ENCODE measurements at places on chromosomes 16 and 17.

DNA sequence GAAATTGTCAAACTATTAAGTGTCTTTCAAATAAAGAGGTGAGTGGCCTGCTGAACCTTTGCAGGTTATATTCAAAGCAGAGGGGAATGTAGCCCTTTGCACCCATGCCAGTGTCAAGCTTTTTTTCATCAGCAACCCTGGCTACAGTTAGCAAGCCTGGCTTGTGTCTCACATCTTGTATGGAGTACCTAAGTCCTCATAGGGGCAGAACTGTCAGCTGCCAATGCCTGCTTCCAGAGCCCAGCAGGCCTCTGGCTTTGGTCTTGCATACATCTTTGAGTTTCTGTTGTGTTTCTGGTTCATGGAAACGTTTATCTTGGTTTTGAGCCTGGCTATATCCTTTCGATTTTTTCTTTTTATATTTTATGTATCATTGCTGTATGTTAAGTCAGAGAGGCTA lies 26.8 kb downstream of the REXO5 start:
- DNase-seq, result no peak

DNA sequence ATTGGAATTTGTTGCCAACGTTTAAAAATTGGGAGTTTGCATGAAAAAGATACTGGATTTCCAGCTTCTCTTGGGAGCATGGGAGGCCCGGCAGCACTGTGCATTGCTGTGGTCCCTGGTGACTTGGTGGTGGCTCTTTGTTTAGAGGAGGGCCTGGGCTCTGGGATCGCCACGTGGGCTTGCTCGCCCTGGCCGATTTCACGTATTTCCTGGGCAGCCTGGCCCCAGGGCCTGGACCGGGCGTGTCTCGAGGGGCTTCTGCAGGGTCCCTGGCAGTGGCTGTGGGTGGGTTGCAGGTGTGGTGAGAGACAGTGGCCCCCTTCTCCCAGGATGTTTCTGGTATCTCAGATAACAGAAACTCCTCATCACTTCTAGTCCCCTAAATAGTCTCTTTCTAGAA lies 67.9 kb downstream of the ATP2C2 start:
- DNase-seq, result no peak

DNA sequence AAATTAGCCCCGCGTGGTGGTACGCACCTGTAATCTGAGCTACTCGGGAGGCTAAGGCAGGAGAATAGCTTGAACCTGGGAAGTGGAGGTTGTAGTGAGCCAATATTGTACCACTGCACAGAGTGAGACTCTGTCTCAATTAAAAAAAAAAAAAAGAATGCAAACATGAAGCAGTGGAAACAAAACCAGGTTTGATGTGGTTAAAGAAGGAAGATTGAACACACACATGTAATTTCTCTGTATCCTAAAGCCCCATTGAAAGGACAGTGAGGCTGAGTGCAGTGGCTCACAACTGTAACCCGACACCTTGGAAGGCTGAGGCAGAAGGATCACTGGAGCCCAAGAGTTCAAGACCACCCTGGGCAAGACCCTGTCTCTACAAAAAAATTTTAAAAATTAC lies 26.5 kb upstream of the SBK1 start:
- DNase-seq, result no peak

DNA sequence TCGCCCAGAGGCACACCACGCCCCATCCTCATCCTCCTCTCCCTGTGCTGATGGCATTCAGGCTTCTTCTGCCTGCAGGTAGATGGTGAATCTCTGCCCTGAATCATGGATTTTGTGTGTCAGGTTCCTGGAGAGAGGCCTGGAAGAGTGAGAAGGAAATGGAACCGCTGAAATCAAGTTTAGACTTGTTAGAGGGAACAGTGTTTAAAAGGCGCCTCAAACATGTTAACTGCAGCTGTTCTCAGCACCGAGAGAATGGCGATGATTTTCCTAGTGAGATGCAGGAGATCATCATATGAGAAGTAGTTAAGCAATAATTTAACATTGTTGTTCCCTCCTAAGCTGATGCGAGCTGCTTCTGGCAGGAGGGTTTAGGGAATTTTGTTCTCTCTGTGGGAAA lies 744.4 kb upstream of the EEF2KMT start:
- no peak for DNase-seq

DNA sequence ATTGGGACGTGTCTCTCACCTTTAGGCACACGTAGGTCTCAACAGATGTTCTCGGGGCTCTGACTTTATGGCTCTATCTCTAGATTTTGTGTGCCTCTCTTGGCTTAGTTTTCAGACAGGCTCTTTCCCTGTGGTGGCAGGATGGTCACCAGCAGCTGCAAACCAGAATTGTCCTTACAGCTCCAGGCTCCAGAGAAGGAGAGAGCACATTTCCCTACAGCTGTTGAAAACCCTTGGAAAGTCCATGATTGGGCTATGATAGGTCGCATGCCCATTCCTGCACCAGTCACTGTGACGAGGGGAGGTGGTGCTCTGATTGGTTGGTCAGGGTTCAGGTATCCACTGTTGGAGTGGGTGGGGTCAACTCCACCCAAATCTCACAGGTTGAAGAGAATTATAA lies 41.5 kb downstream of the SHISA9 start:
- no peak for DNase-seq

GRCh38 chr17:14428648-14429029 lies 127.8 kb downstream of the HS3ST3B1 start:
- no peak for DNase-seq

DNA sequence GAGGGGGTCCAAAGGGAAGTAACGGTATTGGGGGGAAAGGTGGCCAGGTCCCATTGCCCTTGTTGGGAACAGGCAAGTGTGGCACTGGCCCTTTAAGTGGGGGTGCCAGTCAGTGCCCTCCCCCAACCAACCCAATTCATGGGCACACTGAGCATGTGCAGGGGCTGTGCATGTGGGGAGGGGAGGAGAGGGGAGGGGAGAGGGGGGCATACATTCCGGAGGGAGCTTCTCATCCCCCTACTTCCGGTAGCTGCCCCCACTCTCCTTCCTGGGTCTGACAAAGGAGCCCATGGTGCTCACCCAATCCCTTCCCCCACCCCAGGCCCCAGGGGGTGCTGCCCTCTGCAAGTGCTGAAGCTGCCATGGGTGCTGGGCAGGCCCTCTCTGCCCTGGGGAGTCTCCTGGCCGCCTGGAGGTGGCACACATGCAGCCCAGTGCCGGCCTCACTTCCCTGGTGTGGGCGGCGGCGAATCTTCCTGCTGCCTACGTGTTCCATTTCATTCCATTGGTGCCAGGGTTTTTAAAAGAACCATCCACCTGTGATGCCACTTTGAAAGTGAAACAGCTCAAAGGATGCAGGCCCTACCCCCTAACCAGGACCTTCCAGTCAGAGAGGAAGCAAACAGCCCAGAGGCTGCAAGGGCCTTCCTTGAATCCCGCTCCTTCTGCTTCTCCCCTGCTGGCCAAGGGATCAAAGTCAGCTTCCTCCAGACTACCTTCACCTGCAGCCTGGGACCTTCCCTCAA lies 11.0 kb downstream of the HEXIM2 start:
- peak; percentile 62 for DNase-seq

- DNase-seq, result no peak
Measured at GRCh38 chr17:76926237-76926866, 58.1 kb downstream of the MGAT5B start.

- no peak for DNase-seq
Measured at GRCh38 chr17:81256616-81257015, 17.5 kb downstream of the NDUFAF8 start.

DNA sequence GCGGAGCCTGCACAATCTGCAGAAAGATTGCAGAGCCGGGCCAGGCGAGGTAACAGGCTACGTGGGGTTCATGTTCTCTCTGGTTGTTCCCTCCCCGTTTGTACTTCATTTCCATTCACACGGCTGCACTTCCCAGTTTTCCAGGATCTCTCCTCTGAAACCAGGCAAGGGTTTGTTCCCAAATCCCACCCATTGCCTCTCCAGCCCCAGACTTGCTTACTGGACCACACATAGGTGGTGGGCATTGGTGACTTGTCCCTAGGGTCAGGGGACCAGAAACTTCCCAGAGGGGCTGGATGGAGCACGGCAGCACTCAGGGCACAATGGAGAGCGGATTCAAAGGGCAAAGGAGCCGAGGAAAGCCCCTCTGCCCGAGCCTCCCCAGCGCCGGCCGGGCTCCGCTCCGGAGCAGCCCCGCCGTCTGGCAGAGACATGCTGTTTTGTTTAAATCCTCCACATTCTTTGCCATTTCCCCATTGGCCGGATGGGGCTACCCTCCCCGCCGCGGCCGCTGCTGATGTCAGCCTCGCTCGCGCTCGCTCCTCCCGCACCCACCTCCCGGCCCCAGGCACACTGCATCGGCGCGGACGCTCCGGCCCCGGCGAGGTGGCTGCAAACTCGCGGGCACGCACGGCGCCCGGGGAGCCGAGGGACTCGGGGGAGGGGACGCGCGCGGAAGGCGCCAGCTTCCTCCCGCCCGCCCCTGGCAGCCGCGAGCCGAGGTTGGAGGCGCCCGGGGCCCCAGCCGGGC lies at the start of gene PITPNC1:
Gene PITPNC1, plus strand, starts transcription at position 545 of the 751 bp plus-strand sequence.
- peak; percentile 94 for DNase-seq

- no peak for DNase-seq
Measured at GRCh38 chr17:57629470-57629869, 115.6 kb downstream of the CCDC182 start.

DNA sequence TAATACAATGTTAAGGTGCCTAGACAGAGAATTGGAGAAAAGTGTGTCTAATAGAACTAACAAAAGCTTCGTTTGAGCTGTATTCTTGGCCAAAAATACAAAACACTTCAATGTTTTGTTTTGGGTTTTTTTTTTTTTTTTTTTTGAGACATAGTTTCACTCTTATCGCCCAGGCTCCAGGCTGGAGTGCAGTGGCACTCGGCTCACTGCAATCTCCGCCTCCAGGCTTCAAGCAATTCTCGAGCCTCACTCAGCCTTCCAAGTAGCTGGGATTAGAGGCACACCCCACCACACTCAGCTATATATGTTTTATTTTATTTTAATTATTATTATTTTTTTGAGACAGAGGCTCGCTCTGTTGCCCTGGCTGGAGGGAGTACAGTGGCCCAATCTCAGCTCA lies 38.3 kb upstream of the CARMIL2 start:
- DNase-seq, result no peak

GRCh38 chr17:78022425-78022824 lies 63.9 kb downstream of the TNRC6C start:
- DNase-seq, result no peak

DNA sequence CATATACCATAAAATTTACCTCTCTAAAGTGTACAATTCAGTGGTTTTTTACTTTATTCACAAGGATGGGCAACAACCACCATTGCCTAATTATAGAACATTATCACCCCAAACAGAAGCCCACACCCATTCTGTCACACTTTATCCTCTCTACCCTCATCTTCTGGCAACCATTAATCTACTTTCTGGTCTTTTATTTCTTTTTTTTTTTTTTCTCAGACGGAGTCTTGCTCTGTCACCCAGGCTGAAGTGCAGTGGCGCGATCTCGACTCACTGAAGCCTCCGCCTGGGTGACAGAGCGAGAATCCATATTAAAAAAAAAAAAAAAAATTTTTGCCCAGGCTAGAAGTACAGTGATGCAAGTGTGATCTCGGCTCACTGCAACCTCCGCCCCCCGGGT lies 90.7 kb upstream of the CLEC18B start:
- no peak for DNase-seq

- DNase-seq, result no peak
Measured at GRCh38 chr17:50100921-50101345, 5.8 kb downstream of the PDK2 start.

DNA sequence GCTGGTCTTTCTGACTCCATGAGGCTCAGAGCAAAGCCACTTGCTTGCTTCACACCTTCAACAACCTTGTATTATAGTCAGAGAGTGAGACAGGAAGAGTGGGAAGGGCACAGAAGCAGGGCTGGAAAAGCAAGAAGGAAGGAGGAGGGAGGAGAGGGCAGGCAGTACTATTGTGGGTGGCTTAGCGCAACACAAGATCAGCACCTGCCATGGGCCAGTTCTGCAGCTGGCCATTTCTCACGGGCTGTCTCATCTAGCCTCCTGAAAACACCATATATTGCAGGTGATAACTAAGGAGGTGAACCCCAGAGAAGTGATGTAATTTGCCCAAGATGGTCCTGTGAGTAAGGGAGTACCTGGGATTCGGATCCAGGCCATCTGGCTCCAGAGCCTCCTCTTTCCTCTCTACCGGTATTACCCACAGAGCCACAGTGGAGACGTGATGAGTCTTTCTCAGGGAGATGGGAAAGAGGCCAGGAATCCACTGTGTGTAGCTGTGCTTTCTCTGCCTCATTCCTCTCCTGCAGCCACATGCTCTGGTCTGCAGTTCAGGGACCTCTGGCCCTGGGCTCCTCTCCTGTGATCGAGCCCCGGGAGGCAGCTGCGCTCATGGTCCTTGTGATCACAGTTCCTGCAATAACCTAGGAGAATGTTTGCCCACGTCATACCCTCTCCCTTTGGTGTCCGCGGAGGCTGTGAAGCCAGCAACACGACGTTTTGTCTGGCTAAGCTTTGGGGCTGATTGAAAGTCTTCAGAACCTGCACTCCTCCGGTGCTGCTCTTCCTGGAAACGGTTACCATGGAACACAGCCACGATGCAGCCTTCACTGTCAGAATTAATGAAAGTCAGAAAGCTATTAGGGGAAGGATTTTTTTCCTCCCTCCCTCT lies 178.1 kb upstream of the CCL2 start:
- DNase-seq, result no peak

DNA sequence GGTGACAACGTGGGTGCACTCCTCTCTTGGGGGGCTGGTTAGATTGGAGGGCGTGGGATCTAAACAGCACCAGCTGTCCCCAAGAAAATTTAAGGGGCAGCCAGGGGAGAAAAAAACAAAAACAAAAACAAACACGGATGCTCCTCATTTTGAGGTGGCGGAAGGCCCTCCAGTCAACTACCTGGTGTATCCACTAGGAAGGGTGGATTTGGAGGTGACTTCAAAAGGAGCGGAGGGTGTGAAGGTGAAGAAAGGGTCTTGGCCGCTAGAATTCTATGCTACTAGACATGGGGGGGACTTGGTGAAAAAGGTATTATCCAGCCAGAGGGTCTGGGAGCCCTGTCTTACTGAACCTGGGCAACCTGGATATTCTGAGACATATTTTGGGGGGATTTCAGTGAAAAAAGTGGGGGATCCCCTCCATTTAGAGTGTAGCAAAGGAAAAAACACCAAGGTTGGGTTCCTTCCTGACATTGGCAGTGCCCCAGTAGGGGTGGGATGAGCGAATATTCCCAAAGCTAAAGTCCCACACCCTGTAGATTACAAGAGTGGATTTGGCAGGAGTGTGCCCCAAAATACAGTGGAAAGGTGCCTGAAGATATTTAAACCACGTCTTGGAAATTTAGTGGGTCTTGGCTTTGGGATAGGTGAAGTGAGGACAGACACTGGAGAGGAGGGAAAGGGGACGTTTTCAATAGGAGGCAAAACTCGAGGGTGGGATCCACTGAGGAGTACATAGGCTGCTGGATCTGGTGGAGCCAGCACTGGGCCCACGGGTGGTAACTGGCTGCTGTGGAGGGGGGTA lies 454 bp upstream of the FGF11 start:
- no peak for DNase-seq
